ENCODE measurements at places on chromosomes 5 and 9.

GRCh38 chr9:87751868-87752267 lies 25.9 kb downstream of the CTSL start:
- no peak for DNase-seq

DNA sequence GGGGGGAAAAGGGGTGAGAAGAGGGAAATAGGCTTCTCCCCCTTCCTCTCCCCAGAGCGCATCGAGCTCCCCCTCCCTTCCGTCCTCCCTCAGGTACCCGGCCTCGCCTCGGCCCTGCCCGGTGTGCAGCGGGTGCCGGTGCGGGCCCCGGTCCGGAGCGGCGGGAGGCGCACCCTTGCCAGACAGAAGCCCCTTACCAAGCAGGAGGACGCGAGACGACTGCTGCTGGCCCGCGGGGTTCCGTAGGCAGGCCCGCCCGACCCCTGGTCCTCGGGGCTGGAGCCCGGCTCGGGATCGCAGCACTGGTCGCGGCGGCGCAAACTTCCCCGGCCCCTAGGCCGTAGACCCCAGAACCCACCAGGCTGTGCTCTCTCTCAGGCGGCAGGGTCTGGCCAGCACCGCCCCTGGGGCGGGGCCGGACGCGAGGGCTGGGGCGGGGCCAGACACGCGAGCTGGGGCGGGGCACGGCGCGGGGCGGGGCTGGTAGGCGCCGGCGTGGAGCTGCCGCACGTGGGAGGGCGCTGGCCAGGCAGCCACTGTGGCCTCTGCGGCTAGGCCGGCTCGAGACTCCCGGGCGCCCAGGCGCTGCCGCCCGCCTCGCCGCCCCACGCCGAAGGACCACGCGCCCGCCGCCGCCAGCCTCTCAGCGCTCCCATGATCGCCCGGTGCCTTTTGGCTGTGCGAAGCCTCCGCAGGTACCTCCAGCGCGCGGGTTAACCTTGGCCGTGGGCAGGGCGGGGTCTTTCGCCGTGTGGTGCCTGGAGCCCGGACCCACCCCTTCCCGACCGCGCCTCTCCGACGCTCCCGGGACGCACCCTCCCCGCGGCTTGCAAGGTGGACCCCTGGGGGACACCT lies at the start of the genes NLN and SGTB:
NLN (plus strand) TSS at position 486 of the 855 bp plus-strand sequence; CDS start at position 655, 169 bp downstream.
SGTB (minus strand) TSS at position 390 of the 855 bp plus-strand sequence. CDS start 1,302 bp downstream, outside the sequence.
- peak; percentile 65 for DNase-seq

- no peak for DNase-seq
Observed at GRCh38 chr9:95749493-95749892, 126.0 kb upstream of the ERCC6L2 start.

DNA sequence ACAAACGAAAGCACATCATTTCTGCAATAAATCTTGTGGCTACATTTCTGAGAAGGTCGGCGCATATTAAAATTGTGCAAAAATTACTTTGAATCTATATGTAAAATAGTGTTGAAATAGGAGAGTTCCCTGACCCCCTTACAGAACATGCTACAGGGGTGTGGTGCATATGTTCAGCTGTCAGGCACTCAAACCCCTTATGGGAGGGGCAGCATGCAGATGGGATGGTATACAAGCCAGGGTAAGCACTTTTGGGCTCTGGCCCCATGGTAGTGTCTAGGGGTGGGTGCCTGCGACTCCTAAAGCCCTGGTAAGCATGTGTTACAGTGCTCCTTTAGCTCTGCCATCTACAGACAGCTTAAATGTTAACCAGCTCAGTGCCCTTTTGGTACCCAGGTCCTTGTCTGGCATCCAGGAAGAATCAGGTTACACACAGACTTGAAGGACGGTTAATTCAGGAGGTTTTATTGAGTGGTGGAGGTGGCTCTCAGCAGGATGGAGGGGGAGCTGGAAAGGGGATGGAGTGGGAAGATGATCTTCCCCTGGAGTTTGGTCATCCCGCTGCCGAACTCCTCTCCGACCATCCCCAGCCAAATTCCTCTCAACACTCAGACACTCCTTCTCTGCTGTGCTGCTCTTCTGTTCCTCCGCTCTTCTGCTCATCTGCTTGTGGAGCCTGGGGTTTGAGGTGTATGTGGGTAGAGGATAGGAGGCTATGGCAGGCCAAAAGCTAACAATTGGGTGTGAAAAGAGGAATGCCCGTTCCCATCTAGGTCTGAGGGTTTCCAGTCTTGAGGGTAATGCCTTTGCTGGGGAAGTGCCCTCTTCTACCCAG lies 84.6 kb upstream of the RASEF start:
- no peak for DNase-seq

DNA sequence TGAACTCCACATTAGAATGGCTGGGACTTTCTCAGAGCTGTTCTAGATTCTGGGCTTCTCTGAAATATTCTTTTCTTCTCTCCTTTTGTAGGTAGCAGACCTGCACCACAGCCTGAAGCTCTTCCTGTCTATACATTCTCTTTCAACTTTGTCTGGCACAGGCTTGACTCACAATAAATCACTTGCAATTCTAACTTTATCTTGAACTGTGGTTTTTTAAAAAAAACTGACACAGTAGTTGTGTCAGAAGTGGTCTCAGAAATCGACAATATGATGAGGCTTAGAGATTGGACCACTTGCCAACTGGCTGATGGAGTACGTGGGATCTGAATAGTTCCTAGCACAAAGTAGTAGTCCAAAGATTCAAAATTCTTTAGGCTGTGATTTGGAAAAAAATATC lies 24.1 kb upstream of the CDH9 start:
- no peak for DNase-seq

GRCh38 chr9:97594381-97594921 lies 38.7 kb downstream of the TSTD2 start:
- no peak for DNase-seq

DNA sequence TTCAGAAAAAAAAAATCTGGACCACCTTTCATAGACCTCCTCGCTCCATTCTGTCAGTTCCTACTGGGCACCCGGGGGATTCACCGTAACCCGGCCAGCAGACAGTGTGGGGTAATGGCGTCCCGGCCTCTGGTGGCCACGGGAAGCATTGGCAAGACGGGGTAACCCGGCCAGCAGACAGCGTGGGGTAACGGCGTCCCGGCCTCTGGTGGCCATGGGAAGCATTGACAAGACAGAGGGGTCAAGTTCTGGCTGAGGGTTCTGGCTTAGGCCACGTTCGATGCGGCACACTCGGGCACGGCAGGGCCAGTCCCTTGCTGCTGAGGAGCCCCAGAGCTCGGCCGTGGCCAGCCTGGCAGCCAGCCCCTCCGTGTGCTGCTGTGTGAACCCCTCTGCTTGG lies 116.2 kb upstream of the RAPGEF1 start:
- no peak for DNase-seq

Data from stimulated activated CD4-positive, alpha-beta T cell treated with anti-CD3 and anti-CD28 coated beads, TNF-alpha, amount 100 ng/mL, for 48 hours (primary cell).